ENCODE measurements at places on chromosomes 16 and 17.

GRCh38 chr17:14748036-14748710, 447.3 kb downstream of the HS3ST3B1 start:
- no peak for DNase-seq

GRCh38 chr17:10705727-10706126, 8.3 kb downstream of the ADPRM start:
- no peak for DNase-seq

DNA sequence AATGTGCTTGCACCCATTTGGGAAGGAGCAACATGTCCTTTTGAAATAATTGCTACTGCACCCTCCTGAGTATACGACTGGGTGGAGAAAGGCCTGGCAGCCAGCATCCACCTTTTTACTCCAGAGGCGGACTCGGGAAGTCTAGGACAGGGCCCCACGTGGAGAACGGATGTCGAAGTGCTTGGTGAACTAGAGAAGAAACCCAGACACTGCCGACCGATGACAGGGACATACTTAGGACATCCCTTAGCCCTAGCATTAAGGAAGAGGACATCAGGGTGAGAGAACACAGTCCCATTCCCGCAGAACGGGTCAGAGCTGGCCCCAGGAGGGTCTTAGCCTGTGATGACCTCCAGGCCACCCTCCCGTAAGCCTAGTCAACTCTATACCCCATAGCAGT, 3.8 kb downstream of the YBX2 start:
- no peak for DNase-seq

DNA sequence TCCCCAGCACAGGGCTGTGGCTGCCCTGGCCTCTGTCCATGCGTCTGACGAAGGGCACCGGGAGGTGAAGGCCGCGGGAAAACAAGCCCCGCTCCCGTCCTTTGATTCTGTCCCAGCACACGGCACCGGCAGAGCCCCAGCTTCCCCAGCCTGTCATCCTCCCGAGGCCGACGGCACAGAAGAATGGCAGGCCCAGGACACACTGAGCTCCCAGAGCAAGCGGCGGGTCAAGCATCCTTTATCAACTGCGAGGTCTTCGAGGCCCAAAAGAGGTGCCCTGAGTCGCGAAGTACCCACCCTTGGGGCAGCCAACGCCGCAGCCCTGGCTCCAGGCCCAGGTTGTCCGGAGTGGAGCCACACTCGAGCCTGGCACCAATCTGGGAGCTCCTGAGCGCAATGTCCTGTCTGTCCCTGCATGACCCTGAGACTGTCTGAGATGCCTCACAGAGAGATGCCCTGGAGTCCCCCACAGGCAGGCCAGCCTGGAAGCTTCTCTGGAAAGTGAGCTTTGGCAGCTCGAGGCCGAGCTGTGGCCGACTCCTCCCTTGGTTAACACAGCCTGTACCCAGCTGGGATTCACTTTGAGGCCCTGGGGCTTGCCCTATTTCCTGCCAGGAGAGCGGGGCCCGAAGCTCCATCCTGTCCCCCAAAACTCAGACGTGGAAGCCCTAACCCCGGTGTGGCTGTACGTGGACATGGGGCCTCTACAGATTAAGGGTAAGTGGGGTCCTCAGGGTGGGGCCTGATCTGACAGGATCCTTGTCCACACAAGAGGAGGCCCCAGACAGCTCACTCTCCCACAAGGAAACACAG, 23.3 kb downstream of the SLC7A5 start:
- DNase-seq = no peak

- no peak for DNase-seq
These were observed 4.4 kb downstream of the NSMCE1 start for GRCh38 chr16:27264151-27264550.

All from iPS-NIHi11 (cell line).